ENCODE measurements at places on chromosomes 3 and 15. TPM values are rescaled to one million over a fixed set of nuclear protein-coding genes. Genes with fewer than 3 reads are reported as not detected.

GOLGA8O gene
- 1.7 TPM for total RNA-seq

GOLGA6L9 gene
- 7.3 TPM for total RNA-seq

CFAP100 gene
- total RNA-seq = not detected

ZNF860 gene
- 9.6 TPM for total RNA-seq

XCR1 gene
- 1.0 TPM for total RNA-seq

FAM107A gene
- total RNA-seq = 9.8 TPM

ATRIP gene
- total RNA-seq = 4.7 TPM

PEX5L gene
- total RNA-seq = 0.11 TPM

- no peak for DNase-seq
These were observed 48.7 kb downstream of the FBN1 start for GRCh38 chr15:48596841-48597240.

GRCh38 chr3:138732456-138732855 is 102.3 kb downstream of the PIK3CB start:
- DNase-seq = no peak

DNA sequence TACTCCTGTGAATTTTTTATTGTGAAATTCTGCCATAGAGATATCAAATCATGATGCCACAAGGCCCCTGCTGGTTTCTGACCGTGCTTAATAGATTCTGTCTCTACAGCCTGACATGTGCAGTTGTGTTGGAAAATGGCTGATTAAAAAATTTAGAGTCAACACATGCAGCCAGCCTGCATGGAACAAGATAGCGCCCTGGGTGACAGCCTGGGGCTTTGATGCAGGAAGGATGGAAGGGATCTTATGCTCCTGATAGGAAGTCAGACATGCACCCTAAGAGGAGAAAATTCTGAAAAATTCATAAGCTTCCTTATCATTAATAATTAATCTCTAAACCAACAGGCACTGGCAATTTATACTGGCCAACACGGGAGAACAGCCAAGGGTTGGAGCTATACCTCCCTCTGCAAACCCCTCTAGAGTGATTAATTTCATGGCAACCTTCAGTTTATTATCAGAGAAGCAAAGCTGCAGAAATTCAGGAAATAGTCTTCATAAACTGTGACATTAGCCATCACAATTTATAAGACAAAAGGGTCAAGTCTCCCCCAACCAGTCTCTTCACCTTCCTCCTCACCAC is 198.4 kb downstream of the CADPS start:
- DNase-seq = no peak

DNA sequence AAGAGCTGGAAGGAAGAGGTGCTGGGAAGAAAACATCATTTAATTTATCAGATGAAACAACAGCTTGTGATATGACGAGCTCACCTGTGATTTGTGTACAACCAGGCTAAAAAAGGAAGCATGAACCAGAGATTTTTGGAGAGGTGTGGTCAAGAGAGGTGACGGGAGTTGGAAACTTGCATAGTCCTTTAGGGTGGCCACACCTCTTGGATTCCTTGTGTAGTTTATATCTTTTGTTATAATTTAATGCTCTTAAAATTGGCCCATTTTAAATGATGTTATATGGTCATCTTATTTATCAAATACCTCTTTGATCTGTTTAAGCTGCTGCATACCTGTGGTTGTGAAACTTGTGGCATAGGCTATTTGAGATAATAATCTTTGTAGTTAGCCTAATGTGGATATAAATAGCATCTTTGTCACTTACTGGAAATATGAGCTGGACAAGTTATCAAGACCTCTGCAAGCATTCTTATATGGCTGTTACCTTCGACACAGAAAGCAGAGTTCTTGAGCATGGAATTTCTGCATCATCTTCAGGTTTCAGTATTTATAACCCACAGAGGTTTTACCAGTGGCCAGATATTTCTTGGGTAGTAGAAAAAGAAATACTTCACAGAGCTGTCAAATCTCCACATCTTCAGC is 49.1 kb downstream of the IL1RAP start:
- no peak for DNase-seq

GRCh38 chr15:51982770-51983103 is 11.2 kb upstream of the LEO1 start:
- DNase-seq = no peak

- DNase-seq = no peak
These were observed 16.0 kb upstream of the ATOSA start for GRCh38 chr15:52695154-52695553.

- DNase-seq = no peak
These were observed 781.2 kb upstream of the ARPP21 start for GRCh38 chr3:34858067-34858660.
